ENCODE measurements at places on chromosomes 6 and 20.

GRCh38 chr20:15827628-15828027, 745.6 kb downstream of the KIF16B start:
- no peak for DNase-seq

- DNase-seq, result no peak
These were observed 20.3 kb downstream of the HLA-F start for GRCh38 chr6:29743568-29743967.

DNA sequence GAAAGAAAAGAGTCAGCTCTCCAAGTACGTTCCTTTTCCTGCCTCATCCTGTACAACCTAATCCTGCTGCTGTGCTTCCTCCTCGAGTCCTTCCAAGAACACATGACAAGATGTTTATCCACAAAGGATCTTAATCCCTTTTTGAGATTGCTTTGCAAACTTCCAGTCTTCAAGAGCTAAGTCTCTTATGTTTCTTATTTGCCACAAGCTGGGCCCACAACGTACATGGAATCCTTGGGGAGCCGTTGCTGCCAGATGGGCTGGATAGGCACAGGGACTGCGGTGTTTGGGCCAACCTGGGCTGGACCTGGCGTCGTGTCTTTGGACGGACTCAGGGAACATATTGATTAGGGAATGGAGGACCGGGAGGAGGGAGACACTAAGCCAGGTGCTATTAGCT, 79.7 kb upstream of the AFDN start:
- no peak for DNase-seq

DNA sequence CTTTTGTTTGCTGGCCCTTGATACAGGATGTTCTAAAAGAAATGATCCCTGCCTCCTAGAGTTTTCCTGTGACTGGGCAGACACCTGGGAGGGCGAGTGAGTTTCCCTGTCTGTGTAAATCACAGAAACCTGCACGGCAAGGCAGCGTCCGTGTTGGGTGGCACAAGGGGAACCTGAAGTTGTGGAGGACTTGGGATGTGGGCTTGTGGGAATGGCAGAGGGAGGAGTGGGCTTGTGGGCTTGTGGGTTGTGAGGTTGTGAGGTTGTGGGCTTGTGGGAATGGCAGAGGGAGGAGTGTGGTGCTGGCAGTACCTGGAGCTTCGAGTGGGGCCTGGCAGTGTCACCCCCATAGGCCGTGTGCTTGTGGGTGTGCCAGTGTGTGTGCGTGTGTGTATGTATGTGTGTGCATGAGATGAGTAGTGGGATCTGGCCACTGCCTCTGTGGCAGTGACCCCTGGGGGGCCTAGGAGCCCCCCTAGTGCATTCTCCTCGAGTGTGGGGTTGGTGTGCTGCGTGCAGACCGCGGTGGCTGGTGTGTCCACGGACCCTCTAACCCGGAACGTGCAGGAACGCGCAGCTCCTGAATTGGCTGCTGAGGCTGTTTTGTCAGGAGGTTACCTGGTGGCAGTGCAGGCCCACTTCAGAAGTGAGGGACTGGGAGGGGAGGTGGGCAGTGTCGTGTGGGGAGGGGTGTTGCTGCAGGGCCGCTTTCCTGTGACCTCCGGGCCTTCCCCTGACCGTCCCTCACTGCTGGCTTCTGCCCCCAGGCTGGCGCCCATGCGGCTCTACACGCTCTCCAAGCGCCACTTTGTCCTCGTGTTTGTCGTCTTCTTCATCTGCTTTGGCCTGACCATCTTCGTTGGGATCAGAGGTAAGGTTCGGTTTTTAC, 13.0 kb downstream of the TMEM181 start:
- DNase-seq, result no peak

DNA sequence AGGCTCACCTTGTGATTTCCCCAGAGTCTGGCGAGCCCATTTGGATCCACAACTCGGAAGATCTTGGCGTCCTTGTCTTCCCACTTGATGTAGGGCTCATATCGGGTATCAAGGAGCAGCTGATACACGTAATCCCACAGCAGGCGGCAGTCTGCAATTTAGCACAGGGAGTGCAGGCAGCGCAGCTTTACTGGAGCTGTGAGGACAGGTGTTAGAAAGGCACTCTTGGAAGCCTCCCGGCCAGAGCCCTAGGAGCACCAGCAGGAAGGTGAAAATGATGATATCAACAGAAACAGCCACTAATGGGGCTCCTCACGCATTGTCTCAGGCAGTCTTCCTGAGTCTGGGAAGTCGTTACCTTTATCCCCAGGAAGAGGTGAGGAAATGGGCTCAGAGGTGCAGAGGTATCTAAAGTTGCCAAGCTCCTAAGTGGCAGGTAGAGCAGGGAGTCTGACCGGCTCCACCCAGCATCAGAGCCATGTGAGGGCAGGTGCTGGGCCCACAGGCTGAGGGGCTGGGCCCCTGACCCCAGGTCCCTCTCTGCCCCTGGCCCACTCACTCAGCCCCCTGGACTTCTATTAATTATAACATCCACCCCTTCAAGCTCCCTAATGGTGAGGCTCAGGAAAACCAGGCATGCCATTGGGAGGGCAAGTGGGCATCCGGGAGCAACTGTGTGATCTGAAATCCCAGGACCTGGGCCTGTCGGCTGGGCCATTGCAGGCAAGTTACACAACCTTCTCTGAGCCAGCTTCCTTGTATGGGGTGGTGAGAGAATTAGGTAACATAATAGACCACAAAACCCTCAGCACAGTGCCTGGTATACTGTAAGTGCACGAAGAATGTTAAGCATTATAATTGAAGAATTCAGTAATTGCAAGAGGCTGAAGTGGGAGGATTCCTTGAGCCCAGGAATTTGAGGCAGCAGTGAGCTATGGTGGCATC, 18.3 kb downstream of the ETV7 start:
- DNase-seq, result no peak

GRCh38 chr20:32327087-32327681, 30.9 kb upstream of the ASXL1 start:
- no peak for DNase-seq

DNA sequence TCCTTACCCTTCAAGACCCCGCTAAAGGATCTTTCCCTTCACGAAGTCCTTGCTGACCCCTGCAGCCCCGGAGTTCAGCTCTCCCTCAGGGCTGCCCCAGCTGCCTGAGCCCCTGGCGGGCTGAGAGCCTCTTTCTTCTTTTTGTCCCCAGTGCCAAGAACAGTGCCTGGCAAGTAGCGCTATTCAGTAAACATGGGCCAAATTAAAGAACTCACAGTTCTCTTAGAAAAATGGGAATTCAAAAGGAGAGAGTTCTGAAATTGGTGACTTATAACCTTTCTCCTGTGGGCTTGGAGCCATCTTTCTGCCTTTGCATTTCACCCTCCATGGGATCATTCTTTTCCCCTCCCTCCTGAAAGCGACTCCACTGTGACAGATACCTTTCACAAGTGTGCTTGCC, 227.2 kb downstream of the TMEM242 start:
- no peak for DNase-seq

- no peak for DNase-seq
These were observed 13.0 kb downstream of the ALDH8A1 start for GRCh38 chr6:134936931-134937330.

DNA sequence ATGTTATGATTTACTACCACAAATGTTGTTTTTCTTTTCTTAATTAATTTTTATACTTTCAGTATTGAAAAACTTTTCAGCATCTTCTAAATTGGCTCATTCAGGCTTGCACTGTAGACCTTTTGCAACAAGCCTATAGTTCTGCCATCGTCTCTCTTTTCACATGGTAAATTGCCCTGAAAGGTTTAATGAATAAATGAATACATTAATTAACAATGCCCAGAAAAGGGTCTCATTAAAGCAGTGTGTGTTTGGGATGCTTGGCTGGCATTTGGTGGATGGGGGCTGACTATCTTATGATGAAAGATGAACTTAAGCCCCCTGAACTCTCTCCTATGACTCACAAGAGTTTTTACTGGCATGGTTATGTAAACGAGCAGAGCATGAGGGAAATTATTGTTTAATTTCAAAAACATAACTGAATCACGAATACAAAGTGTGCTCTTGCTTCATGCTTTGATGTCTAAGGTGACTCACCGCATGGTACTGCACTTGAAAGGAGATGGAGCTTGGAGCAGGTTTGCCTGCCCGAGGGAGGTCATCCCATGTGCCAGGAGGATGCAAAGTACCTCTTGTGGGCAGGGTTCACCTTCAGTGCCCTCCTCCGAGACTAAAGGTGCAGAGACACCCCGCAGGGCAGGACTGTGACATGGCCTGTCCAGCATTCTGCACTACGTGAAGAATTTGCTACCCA, 13.8 kb upstream of the PCK1 start:
- no peak for DNase-seq

- DNase-seq, result no peak
These were observed 6.8 kb downstream of the SASH1 start for GRCh38 chr6:148349466-148349865.

GRCh38 chr6:108872141-108872557, 23.9 kb downstream of the ARMC2 start:
- no peak for DNase-seq

GRCh38 chr6:41767112-41767833, 12.4 kb downstream of the FRS3 start:
- no peak for DNase-seq

GRCh38 chr6:144340541-144341371, 55.6 kb downstream of the UTRN start:
- no peak for DNase-seq

DNA sequence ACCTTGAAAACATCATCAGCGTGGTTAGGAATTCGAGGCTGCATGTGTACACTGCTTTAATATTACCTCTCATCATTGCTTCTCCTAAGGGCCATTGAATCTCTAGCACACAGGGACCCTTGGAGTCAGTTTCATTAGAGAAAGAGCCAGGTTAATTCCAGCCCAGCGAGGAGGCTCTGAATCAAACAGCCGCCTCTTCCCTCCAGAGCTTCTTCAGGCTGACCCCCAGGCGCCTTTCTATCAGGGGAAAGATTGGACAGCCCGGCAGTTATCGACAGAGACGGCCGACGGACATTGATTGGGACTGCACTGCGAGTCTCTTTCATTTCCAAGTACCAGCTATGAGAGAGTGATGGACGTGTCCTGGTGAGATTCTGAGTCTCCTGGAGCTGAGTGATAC, 159.2 kb downstream of the ANKRD60 start:
- no peak for DNase-seq

- no peak for DNase-seq
These were observed 120.5 kb downstream of the CD164 start for GRCh38 chr6:109261811-109262210.

- DNase-seq, result no peak
These were observed 25.5 kb upstream of the SMIM26 start for GRCh38 chr20:18541741-18542140.

DNA sequence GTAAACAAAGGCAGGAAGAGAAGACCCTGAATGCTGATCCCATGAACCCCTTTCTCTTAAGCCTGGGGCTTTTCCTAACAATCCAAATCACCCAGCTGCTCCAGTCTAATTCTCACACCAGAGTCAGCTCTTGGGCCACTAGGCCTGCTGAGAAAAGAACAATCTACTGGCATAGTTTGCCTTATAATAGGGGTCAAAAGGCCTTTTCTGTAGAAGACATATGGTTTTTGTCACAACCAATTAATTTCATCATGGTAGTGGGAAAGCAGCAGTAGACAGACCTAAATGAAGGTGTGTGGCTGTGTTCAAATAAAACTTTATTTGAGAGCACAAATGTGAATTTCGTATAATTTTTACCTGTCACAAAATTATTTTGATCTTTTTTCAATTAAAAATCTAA, 994.7 kb upstream of the EPHA7 start:
- DNase-seq, result no peak

- no peak for DNase-seq
These were observed 355.3 kb downstream of the RNF144B start for GRCh38 chr6:18742406-18742805.

DNA sequence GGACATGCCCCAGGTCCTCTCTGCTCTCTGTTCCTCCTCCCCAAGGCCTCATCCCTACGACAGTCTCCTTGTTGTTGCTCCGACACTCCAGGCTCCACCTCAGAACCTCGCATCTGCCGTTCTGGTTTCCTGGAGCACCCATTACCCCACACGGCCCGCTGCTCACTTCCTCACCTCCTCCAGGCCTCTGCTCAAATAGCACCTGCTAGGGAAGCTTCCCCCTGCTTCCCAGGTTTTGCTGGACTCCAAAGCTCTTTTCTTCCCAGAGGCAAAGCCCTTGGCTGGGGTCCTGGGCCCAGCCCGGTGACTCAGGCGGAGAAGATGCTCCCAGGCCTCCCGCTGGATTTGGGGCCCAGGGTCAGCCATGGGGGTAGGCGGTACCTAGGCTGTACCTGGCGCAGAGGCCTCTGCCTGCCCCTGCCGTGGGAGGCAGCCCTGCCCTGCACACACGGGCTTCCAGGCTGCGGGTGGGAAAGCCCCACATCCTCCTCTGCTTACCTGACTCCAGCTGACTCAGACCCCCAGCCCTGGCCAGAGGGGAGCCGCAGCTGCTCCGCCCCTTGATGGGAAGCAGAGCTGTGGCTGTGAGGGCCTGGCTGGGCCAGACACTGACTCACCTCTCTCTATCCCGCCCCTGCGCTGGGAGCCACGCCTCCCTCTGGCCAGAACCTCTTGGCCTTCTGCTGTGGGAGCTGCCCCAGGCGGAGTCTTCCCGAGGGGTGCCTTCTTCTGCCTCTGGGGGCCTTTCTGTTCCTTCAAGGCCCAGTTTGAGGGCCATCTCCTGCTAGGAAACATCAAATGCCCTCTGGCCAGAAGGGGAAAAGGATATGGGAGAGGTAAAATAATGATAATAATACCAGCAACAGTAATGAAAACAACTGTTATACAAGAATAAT, 130.5 kb downstream of the CEBPB start:
- peak; percentile 10 for DNase-seq

GRCh38 chr6:17156112-17156921, 54.5 kb downstream of the STMND1 start:
- peak; percentile 58 for DNase-seq

- DNase-seq, result no peak
These were observed 19.3 kb upstream of the RNF146 start for GRCh38 chr6:127247114-127248096.

DNA sequence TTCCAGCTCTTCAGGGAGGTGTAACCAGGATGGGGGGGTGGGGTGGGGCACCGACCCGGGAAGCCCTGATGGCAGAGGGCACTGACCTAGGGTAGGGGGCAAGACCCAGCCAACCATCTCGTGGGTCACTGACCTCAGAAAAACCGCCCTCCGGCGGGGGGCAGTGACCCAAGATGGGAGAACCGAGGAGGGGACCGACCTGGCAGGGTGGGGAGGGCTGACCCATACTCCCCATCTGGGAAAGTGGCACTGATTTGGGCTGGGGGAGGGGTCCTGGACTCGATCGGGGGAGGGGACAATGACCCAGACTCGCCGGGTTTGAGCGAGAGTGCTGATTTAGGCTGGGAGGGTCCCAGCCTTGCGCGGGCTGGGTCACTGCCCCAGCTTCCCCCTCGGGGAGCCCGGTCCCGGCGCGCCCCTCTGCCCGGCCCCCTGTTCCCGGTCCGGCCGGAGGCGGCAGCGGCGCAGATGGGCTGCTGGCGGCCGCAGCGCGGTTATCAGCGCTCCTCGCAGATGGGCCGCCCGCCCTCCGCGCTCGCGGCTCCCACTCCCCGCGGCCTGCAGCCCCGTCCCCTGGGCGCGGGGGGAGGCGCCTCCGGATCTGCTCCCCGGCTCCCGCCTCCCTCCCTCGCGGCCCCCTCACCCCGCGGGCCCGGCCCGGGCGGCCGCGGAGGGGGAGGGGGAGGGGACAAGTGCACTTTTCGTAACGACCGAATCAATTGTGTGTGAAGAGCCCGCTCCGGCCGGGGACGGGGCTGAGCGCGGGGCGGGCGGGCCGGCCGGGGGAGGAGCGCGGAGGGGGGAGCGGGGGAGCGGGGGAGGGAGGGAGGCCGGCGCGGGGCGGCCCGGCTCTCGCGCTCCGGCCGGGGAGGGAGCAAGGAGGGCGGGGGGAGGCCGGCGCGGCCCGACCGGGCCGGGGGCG, 2.2 kb downstream of the NOL4L start:
- DNase-seq, result no peak

GRCh38 chr6:132252113-132252512, 149.2 kb downstream of the MOXD1 start:
- DNase-seq, result no peak

- DNase-seq, result no peak
These were observed 967.6 kb upstream of the GJE1 start for GRCh38 chr6:141165002-141165665.

Measured in activated CD4-positive, alpha-beta T cell treated with anti-CD3 and anti-CD28 coated beads for 24 hours (primary cell).